ENCODE measurements at places on chromosomes 7 and 10.
A peak's percentile ranks its signal among the peaks of the same experiment; 100 is the strongest.

GRCh38 chr7:50646069-50646468, 80.9 kb upstream of the DDC start:
- no peak for DNase-seq

GRCh38 chr7:81482600-81483186, 287.2 kb downstream of the HGF start:
- no peak for DNase-seq

DNA sequence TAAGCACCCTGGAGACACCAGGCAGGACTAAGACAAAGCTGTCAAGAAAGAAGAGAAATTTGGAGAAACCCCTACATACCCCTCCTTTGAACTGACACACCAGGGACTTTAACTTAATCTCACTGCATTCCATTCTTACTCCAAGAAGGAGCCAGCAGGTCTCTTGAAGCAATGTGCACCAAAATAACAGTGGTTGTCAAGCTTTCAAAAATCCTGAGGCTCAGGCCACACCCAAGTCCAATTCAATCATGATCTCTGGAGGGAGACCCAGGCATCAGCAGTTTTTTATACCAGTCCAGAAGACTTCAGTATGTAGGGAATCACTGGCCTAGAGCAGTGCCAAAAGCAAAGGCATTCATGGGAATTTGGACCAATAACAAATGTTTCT, 6.8 kb downstream of the SLC25A13 start:
- no peak for DNase-seq

- DNase-seq, result no peak
Measured at GRCh38 chr10:91745090-91745831, 53.0 kb upstream of the TNKS2 start.

- DNase-seq, result no peak
Measured at GRCh38 chr7:45642044-45642443, 67.9 kb downstream of the ADCY1 start.

- DNase-seq, result no peak
Measured at GRCh38 chr10:77582710-77583115, 54.9 kb downstream of the KCNMA1 start.

- no peak for DNase-seq
Measured at GRCh38 chr10:43350156-43350555, 21.3 kb upstream of the FXYD4 start.

GRCh38 chr10:75019370-75019769, 92.1 kb upstream of the SAMD8 start:
- DNase-seq, result no peak

DNA sequence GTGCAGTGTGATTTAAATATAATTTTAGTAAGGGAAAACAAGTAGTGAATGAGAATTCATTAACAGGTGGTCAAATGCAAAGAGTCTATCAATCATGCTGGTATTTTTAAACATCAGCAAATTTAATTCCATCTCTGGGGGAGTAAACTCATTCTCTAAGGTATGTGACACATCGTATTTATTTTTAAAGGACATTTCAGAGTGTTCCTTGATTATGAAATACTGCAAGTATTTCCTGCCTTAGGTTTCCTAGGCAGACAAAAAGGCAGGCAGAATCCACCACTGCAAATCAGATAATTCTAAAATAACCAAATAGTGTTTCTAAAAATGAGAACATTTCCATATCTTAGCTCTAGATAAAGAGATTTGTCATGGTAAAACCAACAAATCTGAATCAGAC, 193.8 kb downstream of the LRRTM3 start:
- no peak for DNase-seq

DNA sequence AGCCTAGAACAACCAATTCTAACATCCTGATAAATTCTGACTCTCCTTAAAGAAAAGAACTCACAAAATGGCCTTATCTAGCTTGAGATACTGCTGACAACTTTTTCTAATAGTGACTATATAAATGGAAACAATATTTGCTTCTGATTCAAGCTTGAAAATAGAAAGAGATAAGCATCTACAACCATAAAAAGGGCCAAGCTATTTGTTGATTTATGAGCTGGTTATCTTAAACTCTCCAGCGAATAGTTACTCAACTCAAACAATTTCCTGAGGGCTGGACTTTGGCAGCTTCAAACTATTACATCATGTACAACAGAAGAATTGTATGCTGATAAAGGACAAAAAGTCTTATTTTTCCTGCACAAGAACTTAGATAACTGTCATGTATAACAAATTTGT, 4.6 kb downstream of the USP54 start:
- DNase-seq, result no peak

GRCh38 chr7:42945821-42946626, 13.8 kb downstream of the MRPL32 start:
- no peak for DNase-seq

GRCh38 chr7:104185346-104185745, 22.5 kb downstream of the ORC5 start:
- DNase-seq, result no peak

DNA sequence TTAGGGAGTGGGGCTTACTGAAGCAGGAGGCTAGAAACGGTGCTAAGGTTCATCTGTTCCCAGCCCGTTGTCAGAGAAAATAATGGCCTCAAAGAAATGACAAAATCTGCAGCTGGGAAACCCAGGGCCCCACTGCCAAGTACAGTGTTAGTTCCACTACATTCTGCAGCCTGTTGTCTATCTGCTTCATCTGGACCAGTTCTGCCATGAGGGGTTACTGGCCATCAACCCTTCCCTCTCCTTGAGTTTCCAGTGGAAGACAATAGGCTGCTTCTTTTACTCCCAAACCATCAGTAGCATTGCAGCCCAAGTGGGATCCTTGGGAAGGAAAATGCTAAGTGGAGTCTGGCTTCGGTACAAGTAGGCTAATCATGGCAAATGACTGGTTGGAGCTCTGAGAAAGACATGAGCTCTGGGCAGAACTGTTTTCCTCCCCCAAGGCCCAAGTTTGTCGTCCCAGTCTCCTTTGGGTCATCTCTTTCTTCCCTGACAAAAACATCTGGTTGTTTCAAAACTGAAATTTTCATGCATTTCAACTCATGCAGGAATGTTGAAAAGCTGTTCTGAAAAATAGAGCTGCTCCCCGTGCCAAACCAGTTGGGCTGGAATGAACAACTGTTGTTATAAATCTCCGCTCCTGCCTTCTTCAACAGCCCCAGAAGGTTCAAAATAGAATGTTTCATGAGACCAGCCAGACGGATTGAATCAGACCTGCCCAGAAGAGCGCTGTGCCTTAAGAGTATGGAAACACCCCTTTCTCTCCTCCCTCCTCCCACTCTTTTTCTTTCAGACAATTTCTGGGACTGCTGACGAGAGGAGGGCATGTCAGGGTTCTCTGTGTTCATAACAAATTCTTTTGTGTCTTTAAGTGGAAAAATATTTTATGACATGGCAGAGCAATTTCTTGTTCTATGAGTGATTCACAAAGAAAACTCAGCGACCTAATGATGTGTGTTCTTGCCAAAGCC, 116.6 kb downstream of the RAB18 start:
- DNase-seq, result no peak

- no peak for DNase-seq
Measured at GRCh38 chr10:33631991-33632390, 297.5 kb upstream of the NRP1 start.

- no peak for DNase-seq
Measured at GRCh38 chr7:151662251-151662826, 142.6 kb upstream of the RHEB start.

- peak; percentile 12 for DNase-seq
Measured at GRCh38 chr10:71708301-71708703, 11.3 kb downstream of the C10orf105 start.

DNA sequence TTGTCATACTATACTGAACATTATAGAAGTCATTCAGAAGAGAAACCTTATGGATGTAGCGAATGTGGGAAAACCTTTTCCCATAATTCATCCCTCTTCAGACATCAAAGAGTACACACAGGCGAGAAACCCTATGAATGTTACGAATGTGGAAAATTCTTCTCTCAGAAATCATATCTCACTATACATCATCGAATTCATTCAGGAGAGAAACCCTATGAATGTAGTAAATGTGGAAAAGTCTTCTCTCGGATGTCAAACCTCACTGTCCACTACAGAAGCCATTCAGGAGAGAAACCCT, 19.4 kb downstream of the RBAK start:
- no peak for DNase-seq

GRCh38 chr10:82969405-82969804, 1094.4 kb downstream of the NRG3 start:
- no peak for DNase-seq

DNA sequence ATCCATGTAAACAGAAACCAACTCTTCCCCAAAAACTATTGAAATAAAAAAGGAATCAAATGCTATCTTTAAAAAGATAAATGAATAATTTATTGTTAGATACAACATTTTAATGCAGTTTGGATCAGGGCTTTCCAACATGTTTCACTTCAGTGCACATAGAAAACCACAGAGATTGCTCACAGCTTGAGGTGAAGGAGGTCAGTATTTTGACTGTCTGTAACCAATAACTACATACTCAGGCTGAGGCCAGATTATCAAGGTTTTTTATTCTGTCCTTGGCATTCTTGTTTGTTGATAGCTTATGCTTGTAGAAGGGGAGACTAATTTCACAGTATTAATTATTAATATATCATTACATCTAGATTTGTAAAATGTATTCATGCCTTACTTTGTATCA, 195.5 kb downstream of the PRKG1 start:
- no peak for DNase-seq

GRCh38 chr7:150368096-150368883, at the start of gene REPIN1:
REPIN1 (plus strand) TSS chr7:150368822; CDS start chr7:150369712, 890 bp downstream.
- peak; percentile 84 for DNase-seq

GRCh38 chr10:79241990-79242619, 105.2 kb upstream of the PPIF start:
- DNase-seq, result no peak

GRCh38 chr7:351256-351655, 61.3 kb downstream of the FOXL3 start:
- no peak for DNase-seq

GRCh38 chr7:909358-910329, 33.3 kb downstream of the GET4 start:
- DNase-seq, result no peak

DNA sequence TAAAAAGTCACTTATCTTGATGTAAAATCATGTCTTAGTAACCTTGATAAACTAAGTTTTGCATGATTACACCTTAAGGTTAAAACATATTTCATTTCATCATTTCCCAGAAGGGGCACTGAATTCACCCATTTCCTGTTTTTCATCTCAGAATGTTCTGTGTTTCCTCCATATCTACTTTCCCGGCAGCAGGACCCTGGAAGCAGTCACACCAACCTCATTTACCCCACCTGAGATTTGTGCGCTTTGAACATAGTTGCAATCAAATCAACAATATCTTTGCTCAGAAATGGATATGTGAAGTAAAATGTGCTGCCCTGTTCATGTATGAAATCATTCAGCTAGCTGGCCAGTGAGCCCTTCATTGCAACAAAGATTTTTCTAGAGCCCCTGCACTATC, 46.8 kb downstream of the IKZF1 start:
- DNase-seq, result no peak

DNA sequence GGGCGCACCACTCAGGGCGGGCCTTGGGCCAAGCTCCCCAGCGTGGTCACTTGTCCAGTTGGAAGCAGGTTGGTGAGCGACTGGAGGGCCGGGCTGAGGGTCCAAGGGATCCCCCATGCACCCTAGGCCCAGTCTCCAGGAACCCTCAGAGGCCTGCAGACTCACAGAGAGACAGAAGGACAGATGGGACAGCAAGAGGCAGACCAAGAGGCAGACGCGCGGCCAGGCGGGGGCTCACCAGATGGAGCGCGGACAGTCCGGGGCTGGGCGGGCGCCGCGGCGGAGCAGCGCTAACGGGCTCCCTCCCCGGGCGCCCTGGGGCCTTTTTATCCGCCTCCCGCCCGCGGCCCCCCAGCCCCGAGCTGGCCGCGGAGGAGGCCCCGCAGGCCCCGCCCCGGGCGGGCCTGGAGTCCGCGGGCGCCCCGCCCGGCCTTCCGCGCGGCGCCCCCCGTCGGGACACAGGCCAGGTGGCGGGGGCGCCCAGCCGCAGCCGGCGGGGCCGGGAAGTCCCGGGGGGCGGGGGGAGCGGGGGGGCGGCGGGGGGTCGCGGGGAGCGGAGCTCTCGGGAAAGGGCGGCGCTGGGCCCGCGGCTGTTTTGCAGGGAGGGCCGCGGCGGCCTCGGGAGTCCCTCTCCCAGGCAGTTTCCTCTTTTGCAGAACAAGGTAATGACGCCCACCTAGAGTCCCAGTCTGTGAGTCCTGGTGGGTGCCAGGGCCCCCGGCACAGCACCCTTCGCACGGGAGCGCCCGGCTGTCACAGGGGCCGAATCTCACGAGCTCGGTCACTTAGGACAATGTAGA, at the start of gene LOXL4:
LOXL4 (minus strand) TSS at position 301 of the 800 bp plus-strand sequence. CDS start 5,175 bp downstream, outside the sequence.
- DNase-seq, result no peak

- DNase-seq, result no peak
Measured at GRCh38 chr7:25929448-25929847, 222.6 kb upstream of the NFE2L3 start.

GRCh38 chr10:78756604-78757343, 312.0 kb upstream of the ZMIZ1 start:
- DNase-seq, result no peak

GRCh38 chr10:70762441-70763175, 22.6 kb downstream of the TBATA start:
- no peak for DNase-seq

DNA sequence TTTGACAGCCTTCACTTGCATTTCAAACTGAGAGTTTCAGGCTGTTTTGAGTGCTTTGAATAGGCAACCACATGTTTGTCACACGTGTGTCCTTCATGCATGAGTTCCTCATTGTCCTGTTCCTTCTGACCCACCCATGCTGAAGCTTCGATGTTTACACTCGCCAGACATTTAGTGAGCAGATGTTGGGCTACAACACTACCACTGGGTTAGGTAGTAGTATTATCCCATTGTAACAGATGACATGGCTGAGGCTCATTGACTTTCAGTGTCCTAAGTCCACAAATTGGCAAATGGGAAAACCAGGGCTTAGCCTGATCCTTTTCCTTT, 456.1 kb downstream of the PHTF2 start:
- no peak for DNase-seq

GRCh38 chr7:29255199-29255878, 60.8 kb downstream of the CHN2 start:
- DNase-seq, result no peak

GRCh38 chr10:127926455-127926854, 19.6 kb downstream of the PTPRE start:
- DNase-seq, result no peak

GRCh38 chr10:122263971-122264370, 7.1 kb upstream of the BTBD16 start:
- DNase-seq, result no peak

DNA sequence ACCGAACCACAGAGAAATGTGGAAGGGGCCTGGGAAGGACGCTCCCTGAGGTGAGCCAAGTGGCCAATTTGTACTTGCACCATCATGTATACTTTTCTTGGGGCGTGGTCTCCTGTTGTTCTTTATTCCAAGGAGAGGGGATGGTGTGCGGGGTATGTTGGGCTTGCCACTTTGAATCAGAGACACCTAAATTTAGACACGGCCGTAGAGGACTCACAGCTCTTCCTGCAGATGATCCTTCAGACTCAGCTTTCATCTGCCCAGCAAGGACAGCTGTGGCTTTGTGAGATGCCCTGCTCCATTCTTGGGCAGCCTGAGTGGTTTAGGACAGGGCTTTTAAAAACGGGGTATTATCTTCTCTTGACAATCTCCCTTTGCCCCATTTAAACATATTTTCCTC, 473.2 kb downstream of the REEP3 start:
- no peak for DNase-seq

- no peak for DNase-seq
Measured at GRCh38 chr10:114303556-114303955, 64.5 kb downstream of the VWA2 start.

- no peak for DNase-seq
Measured at GRCh38 chr7:156025675-156026074, 213.4 kb upstream of the SHH start.
